HCEC 1CT (cell line): ENCODE measurements at places on chromosomes 4 and X.

- DNase-seq, result peak; percentile 89
Observed at GRCh38 chrX:11341274-11342201, 48.3 kb downstream of the AMELX start.

GRCh38 chr4:183733181-183733580 lies 74.1 kb downstream of the TRAPPC11 start:
- no peak for DNase-seq

DNA sequence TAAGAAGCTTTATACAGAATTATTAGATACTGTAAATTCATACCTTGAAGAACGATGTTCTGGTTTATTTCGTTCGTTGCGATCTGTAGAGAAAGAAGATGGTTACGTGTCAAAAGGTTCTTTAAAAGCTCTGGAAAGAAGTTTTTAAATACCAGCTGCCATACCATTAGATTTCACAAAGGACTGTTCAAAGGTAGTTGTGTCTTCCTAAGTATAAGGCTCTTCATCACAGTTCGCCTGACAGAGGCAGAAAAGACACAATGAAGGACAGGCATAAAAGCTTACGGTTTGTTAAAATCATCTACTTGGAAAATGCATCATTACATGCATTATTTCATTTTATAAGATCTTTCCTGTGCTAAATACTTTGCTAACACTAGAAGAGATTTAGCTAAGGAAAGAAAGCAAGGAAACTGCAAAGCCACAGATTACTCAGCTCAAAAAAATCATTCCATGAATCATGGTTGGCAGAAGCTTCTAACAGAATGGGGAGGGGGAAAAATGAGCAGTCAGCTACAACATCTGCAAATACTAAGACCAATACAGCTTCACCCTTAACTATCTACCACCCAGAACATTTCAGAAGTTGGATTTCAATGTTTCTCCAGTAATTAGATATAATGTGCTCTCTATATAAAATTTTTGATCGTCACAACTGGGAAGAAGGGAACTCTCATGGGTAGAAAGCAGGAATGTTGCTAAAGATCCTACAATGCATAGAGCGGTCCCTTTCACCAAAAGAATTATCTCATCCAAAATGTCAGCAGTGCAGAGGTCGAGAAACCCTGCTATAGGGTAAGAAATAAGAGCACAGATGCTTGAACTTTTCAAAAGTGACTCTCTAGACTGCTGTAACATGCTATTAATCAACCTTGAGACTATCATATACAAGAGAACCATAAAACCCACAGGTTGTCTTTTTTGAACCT lies 50.7 kb upstream of the PRSS48 start:
- peak; percentile 74 for DNase-seq

GRCh38 chrX:129525162-129525561 lies 1.9 kb upstream of the SMARCA1 start:
- no peak for DNase-seq

- DNase-seq, result no peak
Observed at GRCh38 chrX:11431786-11432185, 138.6 kb downstream of the AMELX start.

DNA sequence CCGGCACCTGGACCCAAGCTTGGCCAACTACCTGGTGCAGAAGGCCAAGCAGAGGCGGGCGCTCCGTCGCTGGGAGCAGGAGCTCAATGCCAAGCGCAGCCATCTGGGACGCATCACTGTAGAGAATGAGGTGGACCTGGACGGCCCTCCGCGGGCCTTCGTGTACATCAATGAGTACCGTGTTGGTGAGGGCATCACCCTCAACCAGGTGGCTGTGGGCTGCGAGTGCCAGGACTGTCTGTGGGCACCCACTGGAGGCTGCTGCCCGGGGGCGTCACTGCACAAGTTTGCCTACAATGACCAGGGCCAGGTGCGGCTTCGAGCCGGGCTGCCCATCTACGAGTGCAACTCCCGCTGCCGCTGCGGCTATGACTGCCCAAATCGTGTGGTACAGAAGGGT lies 3.7 kb downstream of the SUV39H1 start:
- DNase-seq, result no peak

GRCh38 chrX:7024850-7025249 lies 122.7 kb upstream of the STS start:
- no peak for DNase-seq

- DNase-seq, result no peak
Observed at GRCh38 chr4:186823989-186824388, 100.3 kb upstream of the FAT1 start.

DNA sequence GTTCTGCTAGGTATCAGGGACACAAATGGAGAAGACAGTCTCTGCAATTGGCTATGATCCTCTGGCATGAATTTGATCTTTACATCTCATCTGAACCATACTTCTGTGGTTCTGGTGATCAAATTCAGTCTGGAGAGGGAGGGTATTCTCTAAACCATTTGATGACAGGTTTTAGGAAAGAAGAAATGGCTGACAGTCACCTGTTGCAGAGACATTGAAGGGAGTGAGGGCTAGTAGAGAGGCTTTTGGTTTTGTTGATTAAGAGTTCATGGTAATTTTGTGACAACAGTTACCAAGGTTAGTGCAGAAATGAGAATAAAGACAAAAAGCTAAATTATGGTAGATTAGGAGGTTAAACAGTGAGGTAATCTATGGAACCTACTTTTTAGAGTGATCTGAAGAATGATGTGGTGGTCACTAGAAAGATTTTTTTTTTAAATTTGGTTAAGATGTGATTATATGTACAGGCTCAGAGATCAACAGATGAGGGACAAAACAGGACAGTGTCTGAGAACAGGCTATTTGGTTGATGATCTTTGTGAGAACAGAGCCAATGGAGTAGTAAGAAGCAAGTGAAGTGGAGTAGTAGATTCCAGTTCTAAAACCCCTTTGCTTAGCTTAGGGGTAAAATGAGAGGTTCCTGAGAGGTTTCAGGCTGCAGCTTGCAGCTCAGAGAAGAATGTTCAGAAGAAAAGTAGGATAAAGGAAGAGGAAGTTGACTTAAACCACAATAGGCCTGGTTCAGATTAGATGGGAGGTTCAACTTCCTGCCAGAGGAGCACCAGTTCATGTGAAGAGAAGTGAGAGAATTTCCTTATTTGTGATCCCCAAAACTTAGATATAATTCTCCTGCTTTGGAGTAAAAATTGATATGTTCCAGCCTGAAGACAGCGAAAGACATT lies 34.7 kb downstream of the VSIG4 start:
- no peak for DNase-seq

DNA sequence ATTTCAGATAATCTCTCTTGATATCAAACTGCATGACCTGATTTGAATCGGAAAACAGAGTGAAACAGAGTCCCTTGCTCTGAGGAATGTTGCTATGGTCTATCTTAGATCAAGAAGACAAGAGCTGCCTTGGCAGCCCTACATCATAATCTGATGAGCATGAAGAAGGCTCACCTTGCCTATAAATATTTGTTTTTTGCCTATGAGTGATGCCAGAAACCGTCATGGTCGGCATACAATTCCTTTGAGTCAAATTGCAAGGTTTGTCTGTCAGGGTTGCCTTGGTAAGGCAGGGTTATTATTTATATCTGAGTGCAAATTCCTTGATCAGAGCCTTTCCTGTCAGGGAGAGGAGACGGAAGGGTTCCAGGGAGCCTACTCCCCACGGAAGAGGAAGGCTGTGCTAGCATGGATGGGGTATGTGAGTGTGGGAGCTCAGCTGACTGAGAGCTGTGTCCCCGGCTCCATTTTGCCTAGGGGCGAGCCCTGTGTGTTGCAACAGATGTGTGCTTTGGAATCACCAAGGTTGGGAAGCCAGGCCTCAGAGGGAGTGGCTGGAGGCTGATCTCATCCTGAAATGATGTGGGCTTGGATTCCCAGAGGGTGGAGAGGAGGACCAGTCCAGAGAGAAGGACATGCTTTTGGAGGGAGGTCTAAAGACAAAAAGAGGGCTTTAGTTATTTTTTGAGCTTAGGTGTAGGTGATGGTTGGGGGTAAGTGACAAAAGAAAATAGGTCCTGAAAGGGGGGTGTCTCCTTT lies 43.6 kb downstream of the RTL9 start:
- DNase-seq, result peak; percentile 76

DNA sequence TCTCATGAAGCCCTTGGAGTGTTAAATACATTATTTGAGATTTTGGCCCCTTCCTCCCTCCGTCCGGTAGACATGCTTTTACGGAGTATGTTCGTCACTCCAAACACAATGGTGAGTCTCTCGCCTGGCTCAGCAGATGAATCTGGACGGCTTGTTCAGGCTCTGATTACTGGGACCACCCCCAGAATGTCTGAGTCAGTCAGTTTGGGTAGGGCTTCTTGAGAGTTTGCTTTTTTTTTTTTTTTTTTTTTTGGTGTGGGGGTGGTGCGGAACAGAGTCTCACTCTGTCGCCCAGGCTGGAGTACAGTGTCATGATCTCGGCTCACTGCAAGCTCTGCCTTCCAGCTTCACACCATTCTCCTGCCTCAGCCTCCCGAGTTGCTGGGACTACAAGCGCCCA lies 62.4 kb upstream of the MSANTD1 start:
- no peak for DNase-seq

DNA sequence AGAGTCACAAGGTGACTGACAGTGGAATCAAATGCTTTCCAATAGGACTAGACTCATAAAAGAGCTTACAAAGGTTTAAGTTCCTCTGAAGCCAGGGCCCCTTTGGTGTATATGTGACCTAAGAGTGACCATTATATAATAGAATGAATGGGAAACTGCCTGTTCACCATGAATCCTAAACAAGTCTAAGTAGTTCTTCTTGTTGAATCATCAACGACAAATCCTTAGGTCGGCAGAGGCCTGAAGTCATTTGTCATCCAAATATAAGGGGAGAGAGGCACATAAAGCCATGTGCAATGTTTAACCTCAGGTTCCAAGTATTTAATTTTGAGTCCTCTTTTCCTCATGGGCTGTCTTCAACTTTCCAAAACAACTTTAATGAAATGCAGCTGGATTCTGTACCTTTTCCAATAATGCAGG lies 122.4 kb downstream of the RASL11B start:
- no peak for DNase-seq

DNA sequence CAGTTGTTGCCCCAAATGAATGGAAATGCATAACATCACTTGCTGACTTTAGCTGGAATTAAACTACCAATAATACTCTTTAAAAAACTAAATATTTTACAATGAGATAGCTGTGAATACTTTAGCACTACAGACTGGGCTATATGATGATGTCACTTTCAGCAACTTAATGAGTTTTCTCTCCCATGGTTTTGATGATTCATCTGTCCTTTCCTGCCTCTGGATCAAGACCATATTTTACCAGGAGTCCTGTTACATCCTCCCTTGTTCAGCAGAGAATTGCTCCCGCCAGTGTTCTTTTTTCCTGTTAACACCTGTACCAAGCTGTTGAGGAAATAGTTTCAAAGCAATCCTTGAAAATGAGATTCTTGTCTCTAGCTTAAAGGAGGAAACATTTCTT lies 543.0 kb downstream of the SPRY1 start:
- peak; percentile 74 for DNase-seq

DNA sequence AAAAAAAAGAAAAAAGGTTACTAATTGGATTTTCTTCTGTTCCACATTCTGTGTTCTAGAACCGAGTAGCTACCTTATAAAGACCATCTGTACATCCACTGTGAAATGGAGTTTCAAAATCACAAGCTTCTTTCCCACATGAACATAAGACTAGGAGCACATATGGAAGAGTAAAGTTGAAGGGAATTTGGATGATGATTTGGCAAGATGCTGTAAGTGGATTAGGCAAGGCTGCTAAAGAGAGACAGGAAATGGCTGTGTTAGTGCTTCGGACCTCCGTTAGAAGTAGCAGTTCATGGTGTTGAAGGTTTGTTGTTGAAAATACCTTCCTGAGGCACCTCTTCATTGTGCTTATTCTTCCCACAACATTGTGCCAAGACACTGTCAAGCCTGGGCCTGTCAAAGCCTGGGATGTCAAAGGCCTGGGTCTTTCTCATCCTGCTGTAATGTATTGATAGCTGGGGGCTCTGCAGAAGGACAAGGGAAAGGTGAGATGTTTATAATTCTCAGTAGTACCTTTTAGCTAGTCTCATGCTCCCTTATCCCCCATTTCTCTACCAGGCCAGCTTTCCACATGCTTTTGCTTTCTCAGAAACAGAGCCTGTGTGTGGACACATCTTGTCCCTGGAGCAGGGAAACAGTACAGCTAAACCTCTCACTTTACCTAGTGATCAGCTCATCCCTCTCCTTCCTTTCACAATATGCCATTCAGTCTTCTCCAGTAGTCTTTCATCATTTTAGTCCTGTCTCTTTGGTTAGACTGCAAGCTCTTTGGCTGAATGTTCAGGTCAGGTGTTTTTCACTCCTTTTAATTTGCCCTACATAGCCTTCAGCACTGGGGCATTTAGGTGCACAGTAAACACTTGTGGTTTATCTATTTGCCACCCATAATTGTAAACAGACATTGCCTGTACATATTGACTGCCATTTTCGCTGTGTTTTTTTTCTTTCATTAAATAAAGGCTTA lies 37.9 kb upstream of the CYP2U1 start:
- DNase-seq, result peak; percentile 51

GRCh38 chr4:24312261-24312913 lies 272.0 kb downstream of the DHX15 start:
- no peak for DNase-seq

- DNase-seq, result peak; percentile 55
Observed at GRCh38 chrX:24025741-24026403, 1.1 kb downstream of the KLHL15 start.

GRCh38 chrX:130575831-130576389 lies 174.1 kb downstream of the RBMX2 start:
- DNase-seq, result peak; percentile 33

DNA sequence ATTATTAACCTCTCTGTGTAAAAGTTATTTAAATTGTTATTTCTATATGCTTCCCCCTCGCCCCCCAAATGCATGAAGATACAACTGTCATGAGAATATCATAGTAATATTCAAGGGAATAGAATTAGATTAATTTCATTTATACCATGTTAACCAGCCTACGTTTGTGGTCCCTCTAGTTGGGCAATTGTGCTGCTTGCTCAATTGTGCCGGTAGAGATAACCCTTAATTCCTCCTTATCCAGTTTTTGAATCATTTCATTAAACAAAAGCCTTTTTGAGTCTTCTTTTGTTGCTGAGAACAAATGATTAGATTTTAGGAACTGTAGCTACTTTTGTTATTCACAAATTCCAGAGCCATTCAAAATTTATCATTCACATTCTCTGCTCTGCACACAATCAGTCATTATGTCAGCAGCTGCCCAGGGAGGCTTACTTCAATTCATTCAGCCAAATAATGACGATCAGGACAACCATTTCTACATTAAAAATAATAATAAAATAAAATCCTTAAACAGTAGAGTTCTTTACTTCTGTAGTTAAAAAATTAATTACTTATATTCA lies 98.1 kb downstream of the ADGRL3 start:
- no peak for DNase-seq

GRCh38 chr4:86274642-86275041 lies 85.2 kb downstream of the MAPK10 start:
- DNase-seq, result no peak
